ENCODE measurements at places on chromosomes 7 and 10.

- DNase-seq = no peak
Observed at GRCh38 chr7:138569418-138569817, 109.4 kb downstream of the TRIM24 start.

GRCh38 chr10:92810934-92811532, 37.3 kb upstream of the EXOC6 start:
- no peak for DNase-seq

GRCh38 chr7:21550076-21550475, 7.2 kb downstream of the DNAH11 start:
- no peak for DNase-seq

DNA sequence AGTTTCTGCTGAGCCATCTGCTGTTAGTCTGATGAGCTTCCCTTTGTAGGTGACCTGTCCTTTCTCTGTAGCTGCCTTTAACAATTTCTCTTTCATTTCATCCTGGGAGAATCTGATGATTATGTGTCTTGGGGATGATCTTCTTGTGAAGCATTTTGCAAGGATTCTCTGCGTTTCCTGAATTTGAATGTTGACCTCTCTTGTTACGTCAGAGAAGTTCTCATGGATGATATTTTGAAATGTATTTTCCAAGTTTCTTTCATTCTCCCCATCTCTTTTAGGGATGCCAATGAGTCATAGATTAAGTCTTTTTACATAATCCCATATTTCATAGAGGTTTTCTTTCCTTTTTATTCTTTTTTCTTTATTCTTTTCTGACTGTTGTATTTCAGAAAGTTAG, 184.2 kb upstream of the BET1 start:
- no peak for DNase-seq

- no peak for DNase-seq
Observed at GRCh38 chr10:47257396-47258120, 42.4 kb upstream of the GDF10 start.

GRCh38 chr7:69967689-69968450, 369.6 kb downstream of the AUTS2 start:
- no peak for DNase-seq

DNA sequence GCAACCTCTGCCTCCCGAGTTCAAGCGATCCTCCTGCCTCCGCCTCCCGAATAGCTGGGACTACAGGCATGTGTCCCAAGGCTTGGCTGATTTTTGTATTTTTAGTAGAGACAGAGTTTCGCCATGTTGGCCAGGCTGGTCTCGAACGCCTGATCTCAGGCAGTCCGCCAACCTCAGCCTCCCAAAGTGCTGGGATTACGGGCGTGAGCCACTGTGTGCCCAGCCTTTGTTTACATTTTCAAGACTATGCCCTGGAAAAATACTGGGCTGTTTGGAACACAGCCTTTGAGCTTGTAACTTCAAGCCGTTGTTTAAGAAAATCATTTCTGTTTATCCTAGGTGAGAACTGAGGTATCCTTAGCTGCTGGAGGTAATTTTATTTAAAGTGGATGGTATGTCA, 1.9 kb downstream of the ZKSCAN1 start:
- DNase-seq = no peak

DNA sequence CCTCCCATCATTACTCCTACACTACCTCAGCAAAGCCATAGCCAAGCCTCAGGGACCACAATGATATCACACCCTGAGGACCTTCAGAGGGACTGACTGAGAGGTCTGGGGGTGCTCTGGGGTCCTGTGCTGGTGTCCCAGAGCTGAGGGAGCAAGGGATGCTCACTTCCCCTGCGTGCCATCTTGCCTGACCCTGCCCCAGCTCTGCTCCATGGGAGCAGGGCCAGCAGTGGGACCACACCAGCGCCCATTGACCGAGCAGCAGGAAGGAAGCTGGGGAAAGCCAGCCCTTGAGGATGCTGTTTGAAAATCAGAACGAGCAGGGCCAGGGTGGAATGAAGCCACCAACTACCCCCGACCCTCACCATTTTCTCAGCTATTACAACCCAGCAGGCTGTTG, 103.0 kb downstream of the PARP12 start:
- no peak for DNase-seq

GRCh38 chr10:90020506-90020905, 319.1 kb downstream of the KIF20B start:
- no peak for DNase-seq

- no peak for DNase-seq
Observed at GRCh38 chr10:109835257-109835656, 88.1 kb downstream of the XPNPEP1 start.

DNA sequence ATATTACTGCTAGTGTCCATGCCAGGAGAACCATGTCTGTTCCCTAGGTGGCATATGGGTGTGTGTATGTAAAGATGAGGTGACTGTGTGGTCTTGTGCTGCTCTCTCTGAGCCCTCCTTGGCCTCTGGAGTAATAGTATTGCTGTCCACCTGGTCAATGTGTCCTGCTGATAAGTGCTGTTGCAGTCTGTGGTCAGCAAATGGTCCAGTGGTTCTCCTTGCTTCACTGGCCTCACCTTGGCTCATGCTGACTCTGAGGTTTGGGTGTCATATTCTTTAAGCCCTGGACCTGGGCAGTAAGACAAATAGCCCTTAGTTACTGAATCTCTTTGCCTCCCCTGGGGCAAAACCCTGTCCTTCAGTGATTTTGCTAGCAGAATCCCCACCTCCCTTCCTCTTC, 56.8 kb downstream of the TPST1 start:
- no peak for DNase-seq

GRCh38 chr7:27942711-27943110, 202.7 kb downstream of the TAX1BP1 start:
- DNase-seq = no peak

DNA sequence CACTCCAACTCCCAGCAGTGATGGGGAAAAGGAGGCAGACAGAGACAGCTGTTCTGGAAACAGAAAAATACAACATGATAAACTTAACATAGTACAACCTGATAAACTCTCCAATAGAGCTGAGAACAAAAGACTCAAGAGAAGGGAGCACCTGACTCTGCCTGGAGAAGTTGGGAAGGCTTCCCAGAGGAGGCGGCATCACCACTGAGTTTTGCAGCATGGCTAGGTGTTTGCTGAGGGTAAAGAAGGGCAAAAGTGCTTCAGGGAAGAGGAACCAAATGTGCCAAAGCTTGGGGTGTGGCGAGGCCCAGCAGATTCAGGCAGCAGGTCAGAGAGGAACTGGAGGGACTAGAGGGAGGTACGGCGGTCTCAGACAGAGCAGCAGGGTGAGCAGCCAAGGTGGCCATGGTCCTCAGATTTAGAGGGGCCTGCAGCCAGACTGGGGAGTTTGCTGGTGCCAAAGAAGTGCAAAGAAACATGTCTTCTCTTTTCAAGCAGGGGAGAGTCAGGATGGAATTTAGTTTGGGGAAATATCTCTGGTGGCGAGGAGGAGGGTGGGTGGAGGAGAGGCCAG, 119.9 kb upstream of the BTBD16 start:
- DNase-seq = no peak

DNA sequence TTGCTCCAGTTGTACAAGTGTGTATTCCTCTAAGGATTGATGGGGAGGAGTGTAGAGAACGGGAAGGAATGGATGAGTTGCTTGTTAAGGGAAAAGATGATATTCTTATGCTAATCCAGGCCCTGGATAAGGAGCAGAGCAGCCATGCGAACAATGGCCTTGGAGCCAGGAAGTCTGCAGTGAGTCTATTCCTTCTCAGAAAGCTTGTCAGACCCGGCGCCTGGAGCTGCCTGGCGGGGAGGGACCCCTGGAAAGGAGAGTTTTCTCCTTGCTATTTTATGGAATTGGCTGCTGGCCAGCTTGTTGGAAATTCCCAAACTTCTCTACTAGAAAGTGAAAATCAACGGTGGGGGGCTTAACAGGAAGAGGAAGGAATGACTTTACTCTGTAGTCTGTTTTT, 89.1 kb downstream of the MMRN2 start:
- no peak for DNase-seq

DNA sequence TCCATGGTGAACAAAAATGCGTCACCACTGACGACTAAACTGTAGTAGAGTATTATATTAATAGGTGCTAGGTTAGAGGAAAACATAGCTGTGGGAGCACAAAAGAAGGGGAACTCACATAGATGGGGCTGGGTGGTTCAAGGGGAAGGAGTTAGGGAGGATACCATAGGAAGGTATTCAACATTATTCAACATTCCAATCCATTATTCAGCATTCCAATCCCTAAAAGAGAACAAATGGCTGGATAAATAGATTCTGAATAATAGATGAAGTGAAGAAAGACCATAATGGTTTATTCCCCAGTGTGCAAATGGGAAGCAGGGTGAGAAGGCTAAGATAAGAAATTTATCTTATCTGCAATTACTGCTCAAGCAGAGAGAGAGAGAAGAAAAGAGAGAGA, 61.4 kb downstream of the AASS start:
- no peak for DNase-seq

DNA sequence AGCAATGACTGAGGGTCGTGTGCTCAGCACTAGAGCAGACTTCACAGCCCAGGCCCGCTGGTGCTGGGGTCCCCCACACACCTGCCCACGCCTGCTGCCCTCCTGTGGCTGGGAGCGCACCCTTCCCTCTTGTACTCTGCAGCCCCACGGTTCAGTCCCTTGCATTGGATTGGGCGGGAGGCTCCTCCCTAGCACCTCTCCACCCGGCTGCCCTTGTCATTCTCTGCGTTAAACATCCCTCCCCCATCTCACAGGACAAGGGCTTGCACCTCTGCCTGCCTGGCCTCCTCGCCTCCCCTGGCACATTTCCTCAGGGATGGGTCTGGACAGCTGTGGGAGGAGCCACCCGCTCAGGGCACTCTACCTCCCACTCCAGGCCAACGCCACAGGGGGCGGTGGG, 68.6 kb downstream of the ALOX5 start:
- DNase-seq = no peak

DNA sequence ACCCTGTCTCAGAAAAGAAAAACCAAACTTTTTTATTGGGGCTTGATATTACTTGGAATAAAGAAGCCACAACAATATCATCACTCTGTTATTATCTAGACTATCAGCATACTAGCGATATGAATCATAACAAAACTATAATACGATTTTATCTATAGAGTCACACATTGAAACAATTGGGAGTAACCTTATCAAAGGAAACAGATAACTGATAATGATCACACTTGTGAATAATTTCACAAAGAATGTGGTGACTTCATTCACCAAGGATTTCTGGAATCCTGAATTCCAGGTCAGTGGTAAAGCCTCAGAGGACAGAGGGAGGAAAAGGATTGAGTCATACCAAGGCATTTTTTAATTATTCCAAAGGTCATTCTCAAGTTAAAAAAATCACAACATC, 32.1 kb upstream of the NMT2 start:
- no peak for DNase-seq

- no peak for DNase-seq
Observed at GRCh38 chr7:41037691-41038090, 665.2 kb downstream of the INHBA start.

DNA sequence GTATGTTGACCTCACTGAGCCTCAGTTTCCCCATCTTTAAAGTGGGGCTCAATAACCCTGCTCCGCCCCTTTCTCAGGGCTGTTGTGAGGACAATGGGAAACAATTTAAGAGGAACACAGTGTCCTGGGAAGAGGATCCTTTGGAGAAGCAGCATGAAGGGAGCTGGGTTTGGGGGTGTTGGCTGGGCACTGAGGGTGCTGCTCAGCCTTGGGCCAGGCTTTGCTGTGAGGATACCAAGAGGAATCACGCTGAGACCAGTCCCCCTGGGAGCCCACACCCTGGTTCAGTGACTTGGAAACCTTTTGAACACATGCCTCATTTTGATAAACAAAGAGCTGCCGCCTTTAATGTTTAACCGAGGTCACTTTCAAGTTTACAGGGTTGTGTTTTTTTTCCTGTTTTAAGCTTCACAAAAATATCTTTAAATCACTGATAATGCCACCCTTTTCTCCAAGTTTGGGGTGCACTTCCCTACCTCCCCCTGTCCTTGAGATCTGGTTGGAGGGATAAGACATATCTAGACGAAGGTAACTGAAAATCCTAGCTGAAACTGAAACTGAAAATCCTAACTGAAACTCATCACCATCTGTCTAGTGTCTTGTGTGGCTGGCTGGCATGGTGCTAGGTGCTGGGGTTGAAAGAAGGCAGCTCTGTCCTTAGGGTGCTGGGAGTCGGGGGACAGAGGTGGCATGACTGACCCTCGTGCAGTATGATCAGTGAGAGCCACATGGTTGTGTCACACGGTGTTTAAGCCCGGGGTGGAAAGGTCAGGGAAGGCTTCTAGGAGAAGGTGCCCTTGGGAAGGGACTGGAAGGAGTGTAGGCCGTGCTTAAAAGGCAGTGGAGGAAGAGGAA, 27.7 kb downstream of the ZNF775 start:
- peak; percentile 47 for DNase-seq

GRCh38 chr10:49398986-49399385, 3.1 kb upstream of the DRGX start:
- no peak for DNase-seq
